ENCODE measurements at places on chromosomes 16 and 17. TPM values are rescaled to one million over a fixed set of nuclear protein-coding genes. Genes with fewer than 3 reads are reported as not detected.
A peak's percentile ranks its signal among the peaks of the same experiment; 100 is the strongest.

GRCh38 chr17:19958023-19958422 lies 19.6 kb downstream of the AKAP10 start:
- DNase-seq = no peak

DNA sequence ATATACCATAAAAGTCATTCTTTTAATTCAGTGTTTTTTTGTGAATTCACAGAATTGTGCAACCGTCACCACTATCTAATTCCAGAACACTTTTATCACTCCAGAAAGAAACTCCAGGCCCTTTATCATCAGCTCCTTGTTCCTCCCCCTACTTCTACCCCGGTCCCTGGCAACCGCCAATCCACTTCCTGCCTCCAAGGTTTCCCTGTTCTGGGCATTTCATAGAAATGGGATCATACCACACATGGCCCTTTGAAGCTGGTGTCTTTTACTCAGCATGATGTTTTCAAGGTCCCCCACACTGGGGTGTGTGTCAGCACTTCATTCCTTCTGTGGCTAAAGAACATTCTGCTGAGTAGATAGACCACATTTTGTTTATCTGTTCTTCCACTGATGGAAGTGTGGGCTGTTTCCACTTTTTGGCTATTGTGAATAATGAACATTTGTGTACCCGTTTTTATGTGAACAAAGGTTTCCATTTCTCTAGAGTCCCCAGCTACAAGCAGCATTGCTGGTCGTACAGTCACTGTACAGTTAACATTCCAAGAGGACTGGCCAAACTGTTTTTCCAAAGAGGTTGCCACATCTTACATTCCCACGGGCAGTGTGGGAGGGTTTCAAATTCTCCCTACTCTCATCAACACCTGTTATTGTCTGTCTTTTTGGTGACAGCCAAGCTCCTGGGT lies 75.8 kb upstream of the ZNF469 start:
- DNase-seq = peak; percentile 12

- DNase-seq = no peak
Observed at GRCh38 chr17:40509626-40510327, 8.4 kb upstream of the TNS4 start.

GRCh38 chr17:1153795-1154546 lies 25.8 kb downstream of the ABR start:
- DNase-seq = peak; percentile 78

DNA sequence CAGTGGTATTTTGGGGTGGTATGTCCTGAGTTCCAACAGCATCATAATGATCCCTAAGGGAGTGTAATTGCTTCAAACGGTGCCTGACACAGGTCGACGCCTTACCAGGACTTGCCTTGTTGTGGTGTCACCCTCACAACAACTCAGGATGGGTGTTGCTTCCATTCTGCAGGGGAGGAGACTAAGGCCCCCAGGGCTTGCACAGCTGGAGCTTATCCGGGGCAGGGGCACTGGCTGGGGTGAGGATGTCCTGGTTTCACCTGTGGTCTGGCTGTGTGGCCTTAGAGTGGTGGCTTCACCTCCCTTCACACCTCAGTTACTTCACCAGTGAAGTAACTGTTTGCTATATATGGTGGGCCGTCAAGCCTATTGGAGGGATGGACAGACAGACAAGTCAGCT lies 23.3 kb downstream of the LLGL2 start:
- DNase-seq = no peak

DNA sequence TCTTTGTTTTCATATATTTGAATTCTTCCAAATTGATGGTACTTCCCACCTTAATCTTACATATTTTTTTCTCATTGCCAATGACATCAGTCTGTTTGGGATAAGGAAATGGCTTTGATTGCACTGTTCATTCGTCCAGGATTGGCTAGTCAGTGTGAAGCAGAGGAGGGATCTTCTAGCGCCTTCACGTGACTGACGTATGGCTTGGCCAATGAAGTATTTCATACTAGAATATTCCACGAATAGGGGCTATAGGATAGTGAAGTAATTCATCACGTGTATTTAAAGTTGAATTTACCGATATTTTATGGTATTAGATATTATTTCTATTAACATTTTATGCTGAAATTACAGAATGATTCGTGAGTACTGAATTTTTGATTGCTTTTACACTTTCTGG lies 178.7 kb upstream of the ZFHX3 start:
- no peak for DNase-seq

DNA sequence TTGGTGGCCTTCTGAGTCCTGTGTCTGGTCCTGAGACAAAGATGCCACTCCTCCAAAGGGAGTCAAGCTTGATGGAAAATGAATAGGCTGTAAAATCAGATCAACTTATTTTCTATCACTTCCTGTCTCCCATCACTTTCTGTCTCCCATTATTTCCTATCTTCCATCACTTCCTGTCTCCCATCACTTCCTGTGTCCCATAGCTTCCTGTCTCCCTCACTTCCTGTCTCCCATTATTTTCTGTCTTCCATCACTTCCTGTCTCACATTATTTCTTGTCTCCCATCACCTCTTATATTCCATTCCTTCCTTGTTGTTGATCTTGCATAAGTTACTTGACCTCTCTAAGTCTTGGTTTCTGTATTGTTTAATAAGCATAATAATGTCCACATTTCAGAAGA lies 418.5 kb upstream of the EEF2KMT start:
- no peak for DNase-seq

SLC13A2 gene
- not detected for total RNA-seq

PSKH1 gene
- 18.1 TPM for total RNA-seq

CDRT15 gene
- not detected for total RNA-seq
